H1 (cell line): ENCODE measurements at places on chromosomes 7 and 10. TPM values are rescaled to one million over a fixed set of nuclear protein-coding genes. Genes with fewer than 3 reads are reported as not detected.

DNA sequence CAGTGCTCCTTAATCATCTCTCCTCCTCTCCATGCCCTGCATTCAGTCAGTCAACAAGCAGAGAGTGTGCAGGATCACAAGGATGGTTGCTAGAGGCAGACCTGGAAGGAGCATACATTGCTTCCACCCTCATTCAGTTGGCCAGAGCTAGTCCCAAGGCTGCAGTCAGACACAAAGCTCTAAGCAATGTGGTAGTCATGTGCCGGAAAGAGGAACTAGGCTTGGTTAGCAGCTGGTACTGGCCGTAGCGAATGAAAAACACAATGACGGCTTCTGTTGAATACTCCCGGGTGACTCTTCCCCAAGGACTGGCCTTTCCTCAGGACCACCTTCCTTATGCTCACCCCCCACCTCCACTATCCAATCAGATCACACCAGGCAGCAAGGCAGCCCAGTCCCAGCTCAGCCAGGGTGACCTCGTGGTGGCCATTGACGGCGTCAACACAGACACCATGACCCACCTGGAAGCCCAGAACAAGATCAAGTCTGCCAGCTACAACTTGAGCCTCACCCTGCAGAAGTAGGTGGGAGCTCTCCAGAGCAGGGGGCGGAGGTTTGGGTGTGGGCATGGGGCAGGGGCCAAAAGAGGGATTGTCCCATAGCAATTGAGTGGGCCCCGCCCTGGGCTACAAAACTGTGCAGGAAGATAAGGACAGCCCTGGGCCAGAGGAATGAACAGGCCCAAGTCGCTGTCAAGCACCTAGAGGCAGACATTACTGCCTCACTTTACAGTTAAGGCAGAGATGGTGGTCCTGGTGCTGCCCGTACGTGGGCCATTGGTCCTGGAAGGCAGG is 10.9 kb downstream of the LDB3 start:
- no peak for DNase-seq

DNA sequence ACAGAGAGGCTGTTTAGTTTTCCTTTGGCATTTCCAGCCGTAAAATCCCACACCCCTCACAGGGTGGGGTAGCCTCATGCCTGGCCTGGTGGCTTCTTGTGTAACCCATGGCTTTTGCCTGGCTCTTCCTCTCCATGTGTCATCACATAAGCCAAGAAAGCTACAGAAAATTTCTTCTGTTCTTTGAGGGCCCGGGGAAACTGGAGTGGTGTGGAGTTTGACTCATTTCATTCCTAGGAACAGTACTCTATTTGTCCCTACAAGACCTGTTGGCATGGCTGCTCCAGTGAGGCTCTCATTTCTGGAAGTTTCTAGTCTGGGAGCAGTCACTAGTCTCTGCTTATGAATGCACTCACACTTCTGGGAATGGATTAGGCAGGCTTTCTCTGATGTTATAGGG is 523.9 kb downstream of the SUGCT start:
- no peak for DNase-seq

- DNase-seq = no peak
Observed at GRCh38 chr10:71150796-71151195, 61.6 kb upstream of the UNC5B start.

DNA sequence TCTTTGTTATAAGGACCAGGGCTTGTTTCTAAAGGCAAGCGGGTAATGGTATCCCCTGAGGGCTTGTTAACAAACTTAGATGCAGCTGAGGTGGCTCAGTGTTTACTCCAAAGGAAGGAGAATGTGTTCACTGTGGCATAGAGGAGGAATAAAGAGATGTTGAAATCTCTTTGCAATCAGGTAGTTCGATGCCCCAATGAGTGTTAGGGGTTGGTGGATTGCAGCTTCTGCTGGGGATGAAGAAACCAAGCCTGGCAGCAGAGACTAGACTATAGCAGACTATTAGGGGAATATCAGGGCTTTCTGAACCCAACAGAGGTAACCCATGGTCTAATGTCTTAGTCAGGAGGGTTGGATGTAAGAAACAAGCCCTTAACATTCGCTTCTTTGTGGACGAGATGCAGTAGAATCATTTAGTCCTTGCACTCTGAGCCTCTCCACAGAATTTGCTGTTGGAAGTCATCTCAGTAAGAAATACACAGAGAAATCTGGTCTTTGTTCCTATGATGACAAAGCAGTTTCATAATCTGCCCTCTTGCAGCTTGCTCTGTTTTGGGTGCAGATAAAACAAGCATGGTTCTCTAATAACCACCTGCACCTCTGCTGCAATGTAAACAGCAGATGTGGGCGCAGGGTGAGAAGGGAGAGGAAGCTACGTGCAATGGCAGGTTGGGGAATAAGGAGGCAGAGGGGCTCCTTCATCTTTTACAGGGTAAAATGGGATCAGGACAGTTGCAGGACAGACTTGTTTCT is 108.6 kb downstream of the NRF1 start:
- no peak for DNase-seq

DNA sequence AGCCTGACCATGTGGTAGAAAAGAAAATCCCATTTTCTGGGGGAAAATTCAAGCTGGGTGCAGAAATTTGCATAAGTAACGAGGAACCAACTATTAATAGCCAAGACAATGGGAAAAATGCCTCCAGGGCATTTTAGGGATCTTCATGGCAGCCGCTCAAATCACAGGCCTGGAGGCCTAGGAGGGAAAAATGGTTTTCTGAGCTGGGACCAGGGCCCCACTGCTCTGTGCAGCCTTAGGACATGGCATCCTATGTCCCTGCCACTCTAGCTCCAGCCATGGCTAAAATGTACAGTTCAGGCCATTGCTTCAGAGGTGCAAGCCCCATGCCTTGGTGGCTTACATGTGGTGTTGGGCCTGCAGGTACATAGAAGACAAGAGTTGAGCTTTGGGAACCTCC is 459.0 kb downstream of the PCDH15 start:
- DNase-seq = no peak

DNA sequence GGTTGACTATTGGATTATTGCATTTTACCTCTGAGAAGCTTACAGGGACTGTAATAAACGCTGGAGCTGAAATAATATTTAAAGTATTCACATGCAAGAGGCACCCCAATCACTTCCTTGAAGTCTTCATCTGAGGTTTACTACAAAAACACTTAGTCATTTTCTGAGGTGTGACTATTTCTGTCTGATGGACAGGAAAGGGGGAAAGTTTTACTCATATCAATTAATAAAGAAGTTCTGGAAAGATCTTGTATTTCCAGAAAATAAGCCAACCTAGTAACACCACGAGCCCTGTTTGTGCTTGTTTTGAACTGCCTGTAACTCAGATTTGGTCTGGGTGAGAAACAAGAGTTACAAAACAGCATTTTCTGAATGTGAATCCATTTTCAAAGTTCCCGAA is 63.9 kb upstream of the PRKCQ start:
- no peak for DNase-seq

- DNase-seq = no peak
Observed at GRCh38 chr7:33667196-33667595, 238.1 kb upstream of the BMPER start.

DNA sequence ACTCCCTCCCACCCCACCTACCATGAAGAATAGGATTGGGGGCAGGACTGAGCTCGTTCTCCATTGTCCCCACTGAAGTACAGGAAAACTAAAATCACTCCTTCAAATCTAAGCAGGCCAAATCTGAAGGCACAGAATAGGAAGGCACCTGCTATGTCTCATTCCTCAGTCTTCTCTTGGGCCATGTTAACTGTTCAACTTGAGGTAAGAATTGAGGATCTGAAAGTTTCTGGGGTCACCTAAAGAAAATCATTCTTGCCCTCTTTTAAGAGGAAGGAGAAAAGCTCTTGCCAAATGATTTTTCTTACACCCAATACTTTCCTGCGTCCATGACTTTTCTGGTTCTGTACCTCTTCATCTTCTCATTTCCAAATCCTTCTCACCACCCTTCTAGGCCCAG is 4.9 kb downstream of the CPN1 start:
- no peak for DNase-seq

GRCh38 chr10:125629758-125630376 is 53.1 kb downstream of the TEX36 start:
- no peak for DNase-seq

- DNase-seq = no peak
Observed at GRCh38 chr10:112991888-112992491, 41.9 kb downstream of the TCF7L2 start.

- no peak for DNase-seq
Observed at GRCh38 chr10:127910464-127910770, 3.5 kb downstream of the PTPRE start.

DNA sequence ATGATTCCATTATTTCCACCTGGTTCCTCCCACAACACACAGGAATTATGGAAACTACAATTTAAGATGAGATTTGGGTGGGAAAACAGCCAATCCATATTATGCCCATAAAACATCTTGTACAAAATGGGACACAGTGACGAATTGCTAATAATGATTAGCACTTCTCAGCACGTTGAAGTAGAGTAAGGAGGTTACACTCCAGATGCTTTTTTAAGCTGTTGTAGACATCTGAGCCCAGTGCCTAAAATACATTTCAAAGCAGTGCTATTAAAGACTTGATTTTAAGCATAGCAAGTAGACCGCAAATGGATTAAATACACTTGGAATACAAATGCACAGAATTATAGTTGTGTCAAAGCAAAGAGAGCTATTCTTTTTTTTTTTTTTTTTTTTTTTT is 105.9 kb downstream of the AASS start:
- no peak for DNase-seq

- no peak for DNase-seq
Observed at GRCh38 chr7:28856656-28857055, 101.5 kb downstream of the TRIL start.

WIPF3 gene
- 12.1 and 12.6 TPM in 2 replicates for total RNA-seq

CYP3A4 gene
- not detected in 2 replicates for total RNA-seq

PDZD7 gene
- 0.88 and 1.1 TPM in 2 replicates for total RNA-seq

NHLRC2 gene
- 21.6 and 25.6 TPM in 2 replicates for total RNA-seq

JAKMIP3 gene
- 0.84 and 0.91 TPM in 2 replicates for total RNA-seq

SCIN gene
- total RNA-seq = 1.9 and 2.3 TPM in 2 replicates

POR gene
- total RNA-seq = 127 and 144 TPM in 2 replicates

PON3 gene
- not detected in 2 replicates for total RNA-seq

CALHM3 gene
- 0.17 TPM in 1 of 2 replicates, not detected in the other for total RNA-seq

HOXA1 gene
- not detected in 2 replicates for total RNA-seq

TRPV6 gene
- 0.48 and 0.52 TPM in 2 replicates for total RNA-seq

ODAD2 gene
- 4.1 and 4.3 TPM in 2 replicates for total RNA-seq

CXCL12 gene
- 48.0 and 51.4 TPM in 2 replicates for total RNA-seq

CC2D2B gene
- total RNA-seq = 0.29 and 0.71 TPM in 2 replicates
